ENCODE measurements at places on chromosomes 6 and 20. TPM values are rescaled to one million over a fixed set of nuclear protein-coding genes. Genes with fewer than 3 reads are reported as not detected.

- no peak overlapping the region for H3K4me3 ChIP-seq
- peak; percentile 77 for DNase-seq
- peaks cover 5% of the 10 kb centered on the region for H3K4me1 ChIP-seq
- no peak overlapping the region for H3K27ac ChIP-seq
- H3K27me3 ChIP-seq = no peaks in the 10 kb centered on the region
These were observed 69.0 kb downstream of the DLL1 start for GRCh38 chr6:170221753-170222400.

The LHFPL5 gene
- total RNA-seq = not detected

GRCh38 chr6:106974336-106974998, at the start of gene CD24:
TSS of gene CD24 (minus strand) at chr6:106974729. CDS start at chr6:106974646, 83 bp downstream.
- no peaks in the 10 kb centered on the region for H3K36me3 ChIP-seq
- peaks cover 5% of the 10 kb centered on the region for H3K4me1 ChIP-seq
- DNase-seq = no peak
- peaks cover 66% of the 10 kb centered on the region for H3K27me3 ChIP-seq
- peak within 1 kb of the TSS; percentile 55 for H3K4me3 ChIP-seq

The MLN gene
- total RNA-seq = not detected

DNA sequence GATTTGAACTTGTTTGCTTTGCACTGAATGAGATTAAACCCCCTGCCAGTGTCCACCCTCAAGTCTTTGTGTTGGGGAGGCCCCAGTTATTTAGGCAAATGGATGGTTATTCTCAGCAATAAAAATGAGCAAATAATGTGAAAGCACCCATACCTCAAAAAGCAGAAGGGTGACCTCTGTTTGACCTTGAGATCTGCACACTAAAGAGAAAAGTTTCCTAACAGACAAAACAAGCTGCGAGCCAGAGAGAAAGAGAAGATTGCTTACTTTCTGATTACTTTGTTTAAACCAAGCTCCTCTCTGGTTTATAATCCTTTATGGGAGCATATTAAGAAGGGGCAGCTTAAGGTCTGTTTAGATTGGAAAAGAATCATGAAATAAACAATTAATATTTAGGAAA, 30.4 kb upstream of the TRERF1 start:
- H3K27me3 ChIP-seq = peaks cover 8% of the 10 kb centered on the region
- no peak overlapping the region for H3K4me3 ChIP-seq
- H3K36me3 ChIP-seq = no peaks in the 10 kb centered on the region
- no peak for DNase-seq
- H3K27ac ChIP-seq = no peak overlapping the region
- no peaks in the 10 kb centered on the region for H3K4me1 ChIP-seq

Data from osteocyte (in vitro differentiated cells).